ENCODE measurements at places on chromosomes 3 and 15.

DNA sequence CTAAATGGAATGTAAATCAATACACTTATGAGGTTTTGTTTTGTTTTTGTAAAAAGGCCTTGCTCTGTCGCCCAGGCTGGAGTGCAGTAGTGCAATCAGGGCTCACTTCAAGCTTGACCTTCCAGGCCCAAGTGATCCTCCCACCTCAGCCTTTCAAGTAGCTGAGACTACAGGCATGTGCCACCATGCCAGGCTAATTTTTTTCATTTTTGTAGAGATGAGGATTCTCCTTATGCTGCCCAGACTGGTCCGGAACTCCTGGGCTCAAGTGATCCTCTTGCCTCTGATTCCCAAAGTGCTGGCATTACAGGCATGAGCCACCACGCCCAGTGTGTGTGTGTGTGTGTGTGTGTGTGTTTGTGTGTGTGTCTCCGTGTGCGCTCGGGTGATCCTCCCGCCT, 1.3 kb upstream of the TRIP4 start:
- no peak for DNase-seq

DNA sequence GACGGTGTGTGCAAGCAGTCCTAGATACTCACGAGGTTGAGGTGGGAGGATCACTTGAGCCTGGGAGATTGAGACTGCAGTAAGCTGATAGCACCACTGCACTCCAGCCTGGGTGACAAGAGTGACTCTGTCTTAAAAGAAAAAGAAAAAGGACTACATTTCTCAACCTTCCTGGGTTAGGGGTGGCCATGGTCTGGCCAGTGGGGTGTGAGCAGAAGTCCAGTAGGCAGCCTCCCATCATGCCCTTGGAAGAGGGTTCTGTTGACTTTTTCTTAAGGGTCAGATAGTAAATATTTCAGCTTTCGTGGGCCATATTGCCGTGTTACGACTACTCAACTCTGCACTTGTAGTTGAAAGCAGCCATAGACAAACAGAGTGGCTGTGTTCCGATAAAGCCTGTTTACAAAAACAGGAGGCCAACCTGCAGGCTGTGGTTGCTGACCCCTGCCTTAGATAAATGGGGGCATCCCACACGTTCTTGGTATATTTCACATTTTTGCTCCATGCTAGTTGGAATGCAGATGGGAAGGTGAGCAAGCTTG, 31.0 kb upstream of the PDE8A start:
- DNase-seq: no peak

DNA sequence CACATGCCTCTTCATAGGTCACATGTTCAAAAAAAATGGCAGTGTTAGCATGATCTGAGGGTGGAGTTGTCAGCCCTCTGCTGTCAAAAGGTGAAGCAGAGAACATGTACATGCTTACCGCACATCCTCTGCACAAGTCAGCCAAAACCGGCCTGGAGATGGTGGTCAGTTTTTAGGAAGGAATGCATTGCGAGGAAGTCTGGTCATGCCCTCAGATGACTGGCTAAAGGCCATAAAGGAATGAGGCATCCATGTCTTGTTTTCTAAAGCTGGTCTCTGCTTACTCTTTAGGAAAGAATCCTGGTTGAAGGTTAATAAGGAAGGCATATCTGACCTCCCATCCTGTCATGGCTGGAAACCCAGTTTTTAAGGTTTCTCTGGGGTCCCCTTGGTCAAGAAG, 292.0 kb upstream of the CCDC54 start:
- DNase-seq: no peak

GRCh38 chr3:142657033-142657432, 60.8 kb downstream of the PLS1 start:
- DNase-seq: no peak

DNA sequence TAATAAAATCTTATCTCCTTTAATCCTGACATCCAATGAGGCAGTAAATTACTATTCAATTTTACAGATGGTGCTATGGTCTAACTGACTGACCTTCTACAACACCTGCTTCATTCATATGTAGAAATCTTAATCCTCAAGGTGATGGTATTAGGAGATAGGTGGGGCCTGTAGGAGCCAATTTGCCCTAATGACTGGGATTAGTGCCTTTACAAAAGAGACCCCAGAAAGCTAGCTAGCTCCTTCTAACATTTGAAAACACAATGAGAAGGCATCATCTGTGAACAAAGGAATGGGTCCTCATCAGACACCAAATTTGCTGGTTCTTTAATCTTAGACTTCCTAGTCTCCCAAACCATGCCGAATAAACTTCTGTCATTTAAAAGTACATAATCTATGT, 137.4 kb upstream of the UBP1 start:
- DNase-seq: no peak

DNA sequence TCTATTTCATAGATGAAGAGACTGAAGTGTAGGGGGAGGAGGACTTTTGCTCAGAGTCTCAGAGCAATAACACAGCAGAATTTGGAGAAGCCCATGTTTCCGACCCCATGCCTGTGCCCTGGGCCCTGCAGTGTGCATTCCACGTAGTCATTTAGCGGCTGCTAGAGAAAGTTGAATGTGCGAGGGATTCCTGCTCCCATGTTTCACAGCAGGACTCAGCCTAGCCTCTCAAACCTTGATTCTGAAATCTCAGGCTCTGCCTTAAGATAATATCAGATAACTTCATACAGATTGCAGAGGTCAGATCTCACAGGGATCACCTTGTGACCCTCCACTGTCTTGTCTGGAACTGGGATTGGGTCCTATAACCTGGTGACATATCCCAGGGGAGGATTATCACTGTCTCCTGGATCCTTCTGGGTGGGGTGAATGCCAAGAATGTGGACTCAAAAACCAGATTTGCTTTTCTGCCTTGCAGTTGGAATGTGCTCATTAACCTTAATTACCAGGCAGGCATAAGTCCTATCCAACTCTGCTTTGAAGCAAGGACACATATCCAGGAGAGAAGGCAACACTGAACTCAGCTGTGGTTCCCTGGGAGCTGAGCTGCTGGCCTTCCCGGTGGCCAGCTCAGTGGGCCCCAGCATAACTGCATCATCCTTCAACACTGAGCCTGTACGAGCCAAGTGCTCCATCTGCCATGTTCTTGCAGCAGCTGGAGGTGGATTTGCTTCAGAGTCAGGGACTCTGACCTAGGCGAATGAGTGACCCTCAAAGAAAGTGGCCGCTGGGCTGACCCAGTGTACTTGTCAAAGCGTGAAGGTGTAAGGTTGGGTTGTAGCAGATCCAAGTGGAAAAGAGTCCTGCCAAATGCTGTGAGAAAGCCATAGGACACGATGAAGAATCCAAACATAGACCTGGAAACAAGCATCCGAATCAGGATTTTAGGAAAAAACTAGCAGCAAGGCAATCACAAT, 43.0 kb downstream of the CTXND1 start:
- DNase-seq: no peak

DNA sequence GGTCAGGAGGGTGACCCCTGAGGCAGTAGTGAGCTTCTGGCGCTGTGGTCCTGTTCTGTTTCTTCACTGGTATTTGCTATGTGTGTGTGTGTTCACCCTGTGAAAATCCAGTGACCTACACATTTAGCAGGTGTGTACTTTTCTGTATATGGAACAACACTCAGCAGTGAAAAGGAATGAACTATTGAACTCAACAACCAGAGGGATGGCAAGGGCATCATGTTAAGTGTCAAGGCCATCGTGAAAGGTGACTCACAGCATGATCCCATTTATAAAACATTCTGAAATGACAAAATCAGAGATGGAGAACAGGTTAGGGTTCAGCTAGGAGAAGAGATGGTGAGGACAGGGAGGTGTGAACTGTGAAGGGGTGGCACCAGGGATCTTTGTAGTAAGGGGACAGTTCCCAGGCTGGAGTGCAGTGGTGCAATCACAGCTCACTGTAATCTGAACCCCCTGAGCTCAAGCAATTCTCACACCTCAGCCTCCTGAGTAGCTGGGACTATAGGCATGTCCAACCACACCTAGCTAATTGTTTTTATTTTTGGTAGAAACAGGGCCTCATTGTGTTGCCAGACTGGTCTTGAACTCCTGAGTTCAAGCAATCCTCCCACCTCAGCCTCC, 10.0 kb upstream of the RAB43 start:
- DNase-seq: no peak

DNA sequence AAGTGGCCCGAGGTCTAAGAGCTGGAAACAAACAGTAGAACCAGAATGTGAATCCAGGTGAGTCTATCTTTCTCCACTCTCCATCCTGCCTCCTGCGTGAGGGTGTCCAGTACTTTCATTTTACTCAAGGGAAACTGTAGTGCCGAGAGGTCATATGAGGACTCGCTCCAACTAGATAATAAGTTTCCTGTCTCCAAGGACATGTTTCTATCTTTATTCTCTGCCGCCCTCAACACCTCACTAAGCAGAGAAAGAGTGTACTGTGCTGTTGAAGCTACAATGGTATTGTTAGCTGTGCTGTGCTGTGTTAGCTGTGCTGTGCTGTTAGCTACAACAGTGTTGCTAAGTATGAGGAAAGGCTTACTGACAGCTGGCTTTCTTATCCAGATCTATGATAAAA, 137.9 kb upstream of the COL8A1 start:
- DNase-seq: no peak

DNA sequence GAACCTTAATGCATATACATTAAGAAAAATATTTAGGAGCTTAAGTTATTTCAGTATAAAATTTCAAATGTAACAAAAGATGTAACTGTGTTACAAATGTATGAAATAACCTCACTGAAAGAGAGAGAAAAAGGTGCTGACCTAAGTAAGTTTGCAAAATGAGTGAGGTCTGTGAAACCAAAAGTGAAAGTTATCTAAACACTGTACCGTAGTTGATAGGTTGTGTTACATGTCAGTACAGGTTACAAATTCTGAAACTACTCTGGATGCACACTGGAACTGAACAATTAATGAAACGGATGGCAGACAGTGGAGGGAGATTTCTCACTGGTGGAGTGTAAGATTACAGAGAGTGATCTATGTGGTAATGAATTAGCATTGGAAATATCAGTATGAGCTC, 420.7 kb downstream of the ZNF385D start:
- peak; percentile 11 for DNase-seq

DNA sequence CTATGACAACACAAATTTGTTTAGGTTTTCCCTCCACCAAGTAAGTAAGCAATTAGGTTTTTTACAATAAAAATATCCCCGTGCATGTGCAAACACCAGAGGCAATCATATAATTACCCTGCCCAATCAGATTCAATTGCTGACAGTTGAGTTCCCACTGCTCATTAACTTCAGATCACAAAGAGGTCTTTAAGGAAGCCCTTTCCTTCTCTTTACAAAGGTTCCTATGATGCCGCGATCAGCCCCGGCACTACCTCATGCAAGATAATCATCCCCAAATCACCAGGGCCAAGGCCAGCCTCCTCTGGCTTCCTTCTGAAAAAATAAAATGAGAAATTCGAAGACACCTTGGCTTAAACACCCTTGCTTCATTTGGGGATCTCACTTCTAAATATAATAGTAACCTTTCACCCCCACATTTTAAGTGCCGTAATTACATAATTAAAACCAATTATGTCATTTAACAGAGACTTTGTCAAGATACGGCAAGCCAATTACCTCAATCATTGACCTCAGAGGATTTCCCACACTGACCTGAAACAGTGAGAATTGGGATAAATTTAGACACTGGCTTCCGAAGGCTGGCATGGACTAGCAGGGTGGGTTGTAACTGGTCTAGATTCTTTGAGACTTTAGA, 121.3 kb upstream of the WNT5A start:
- DNase-seq: no peak

DNA sequence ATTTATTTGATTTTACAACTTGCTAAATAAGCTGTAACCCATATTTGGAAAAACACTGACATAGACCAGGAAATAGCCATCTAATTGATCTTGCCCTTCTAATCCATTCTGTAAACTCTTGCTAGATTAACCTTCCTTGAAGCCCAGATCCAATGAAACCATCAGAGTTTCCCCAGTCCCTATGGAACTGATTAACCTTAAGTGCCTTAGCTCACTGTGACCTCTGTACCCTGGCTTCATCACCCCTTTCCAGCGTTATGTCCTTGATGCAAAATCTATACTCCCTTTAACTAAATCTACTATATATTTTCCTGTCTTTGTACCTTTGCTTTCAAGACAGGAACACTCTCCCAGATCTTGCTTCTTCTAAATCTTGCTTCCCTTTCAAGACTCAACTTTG, 42.9 kb upstream of the CADPS start:
- no peak for DNase-seq

DNA sequence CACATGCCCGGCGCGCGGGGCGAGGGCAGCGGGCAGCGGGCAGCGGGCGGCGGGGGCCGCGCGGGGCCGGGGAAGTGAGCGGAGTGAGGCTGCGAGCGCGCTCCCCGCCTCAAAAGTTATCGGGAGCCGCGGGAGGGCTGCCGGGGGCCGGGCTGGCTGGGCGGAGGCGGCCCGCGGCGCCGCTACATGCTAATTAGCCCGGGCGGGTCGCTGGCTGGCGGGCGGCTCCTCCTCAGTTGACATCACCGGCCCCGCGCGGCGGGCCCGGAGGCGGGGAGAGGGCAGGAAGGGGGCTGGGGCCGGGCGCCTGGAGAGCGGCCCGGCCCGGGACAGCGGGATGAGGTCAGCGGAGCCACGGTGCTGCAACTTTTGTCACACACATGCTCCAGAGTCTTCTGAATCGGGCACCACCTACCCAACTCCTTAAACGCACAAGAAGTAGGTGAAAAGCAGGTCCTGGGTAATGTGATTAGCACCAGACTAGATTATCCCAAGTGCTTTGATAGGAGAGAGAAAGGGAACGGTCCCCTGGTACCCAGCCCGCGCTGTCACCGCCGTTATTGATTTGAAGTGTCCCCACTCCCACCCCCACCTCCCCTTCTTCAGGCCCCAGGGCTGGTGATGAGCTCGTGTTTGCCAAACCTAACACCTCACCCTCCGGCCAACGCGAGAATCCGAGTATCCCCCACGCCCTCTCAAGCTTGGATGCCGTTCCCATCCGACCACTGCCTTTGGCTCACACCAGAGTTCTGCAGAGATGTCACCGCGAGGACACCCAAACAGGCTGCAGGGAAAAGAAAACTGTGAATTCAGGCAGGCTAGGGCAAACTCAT, at the start of gene HEG1:
Gene HEG1 (minus strand): TSS at position 85 of the 833 bp plus-strand sequence. CDS start 107 bp downstream, outside the sequence.
- DNase-seq: peak; percentile 83

DNA sequence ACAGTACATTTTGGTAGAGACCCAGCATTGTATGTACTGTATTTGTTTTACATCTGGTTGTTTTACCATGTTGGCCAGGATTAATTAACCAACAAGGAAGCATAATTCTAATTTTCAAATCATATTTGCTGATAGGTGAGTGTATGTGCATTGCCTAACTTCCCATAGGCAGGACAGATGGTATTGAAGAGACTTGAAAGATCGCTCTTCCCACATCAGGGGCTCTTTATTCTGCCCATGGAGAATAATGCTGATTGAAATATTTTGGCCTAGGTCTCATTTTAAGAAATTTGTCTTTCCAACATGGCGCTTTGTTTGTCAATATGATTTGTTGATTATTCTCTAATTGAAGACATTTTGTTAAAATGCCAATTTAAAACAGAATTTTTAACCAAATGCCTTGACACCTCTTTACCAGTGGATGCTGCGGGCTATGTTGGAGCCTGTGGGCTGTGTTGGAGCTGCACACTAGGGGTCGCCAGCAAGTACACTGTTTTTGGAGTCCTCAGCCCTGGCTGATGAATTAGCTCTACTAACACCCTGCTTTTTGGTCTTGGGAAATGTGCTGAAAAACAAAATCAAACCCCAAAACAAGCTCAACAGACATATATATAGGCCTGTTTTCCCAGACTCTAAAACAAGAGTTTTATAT, 5.3 kb downstream of the P2RY12 start:
- DNase-seq: peak; percentile 22

GRCh38 chr15:100901702-100902435, 17.3 kb upstream of the LRRK1 start:
- DNase-seq: no peak

Measured in HT1080 (cell line).